ENCODE measurements at places on chromosomes 2 and 18.

DNA sequence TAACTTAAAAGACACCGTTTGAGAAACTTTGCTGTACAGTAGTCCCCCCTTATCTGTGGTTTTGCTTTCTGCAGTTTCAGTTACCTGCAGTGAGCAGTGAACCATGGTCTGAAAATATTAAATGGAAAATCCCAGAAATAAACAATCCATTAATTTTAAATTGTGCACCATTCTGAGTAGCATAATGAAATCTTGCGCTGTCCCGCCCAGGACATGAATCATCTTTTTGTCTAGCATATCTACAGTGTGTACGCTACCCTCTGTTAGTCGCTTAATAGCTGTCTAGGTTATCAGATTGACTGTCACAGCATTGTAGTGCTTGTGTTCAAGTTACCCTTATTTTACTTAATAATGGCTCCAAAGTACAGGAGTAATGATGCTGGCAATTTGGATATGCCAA, 6.1 kb downstream of the ARPC2 start:
- no peak for DNase-seq

GRCh38 chr2:60453872-60454271, 99.6 kb downstream of the BCL11A start:
- DNase-seq, result no peak

DNA sequence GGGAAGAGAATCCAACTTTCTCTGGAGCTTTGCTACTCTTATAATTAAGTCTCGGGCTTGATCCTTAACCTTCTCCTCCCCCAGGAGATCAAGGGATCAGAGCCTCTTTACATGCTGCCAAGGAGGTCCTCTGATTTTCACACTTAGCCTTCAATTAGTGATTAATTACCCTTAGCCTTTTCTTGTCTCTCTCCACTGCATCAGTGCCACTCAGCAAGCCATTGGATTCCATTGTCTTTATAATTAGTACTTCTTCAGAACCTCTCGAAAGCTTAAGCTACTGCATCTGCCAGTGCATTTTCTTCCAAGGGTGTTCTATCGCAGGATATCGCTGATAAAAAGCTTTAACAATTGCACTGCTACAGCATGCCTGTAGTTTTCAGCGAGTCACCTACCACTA, 477.0 kb upstream of the MEIS1 start:
- no peak for DNase-seq

DNA sequence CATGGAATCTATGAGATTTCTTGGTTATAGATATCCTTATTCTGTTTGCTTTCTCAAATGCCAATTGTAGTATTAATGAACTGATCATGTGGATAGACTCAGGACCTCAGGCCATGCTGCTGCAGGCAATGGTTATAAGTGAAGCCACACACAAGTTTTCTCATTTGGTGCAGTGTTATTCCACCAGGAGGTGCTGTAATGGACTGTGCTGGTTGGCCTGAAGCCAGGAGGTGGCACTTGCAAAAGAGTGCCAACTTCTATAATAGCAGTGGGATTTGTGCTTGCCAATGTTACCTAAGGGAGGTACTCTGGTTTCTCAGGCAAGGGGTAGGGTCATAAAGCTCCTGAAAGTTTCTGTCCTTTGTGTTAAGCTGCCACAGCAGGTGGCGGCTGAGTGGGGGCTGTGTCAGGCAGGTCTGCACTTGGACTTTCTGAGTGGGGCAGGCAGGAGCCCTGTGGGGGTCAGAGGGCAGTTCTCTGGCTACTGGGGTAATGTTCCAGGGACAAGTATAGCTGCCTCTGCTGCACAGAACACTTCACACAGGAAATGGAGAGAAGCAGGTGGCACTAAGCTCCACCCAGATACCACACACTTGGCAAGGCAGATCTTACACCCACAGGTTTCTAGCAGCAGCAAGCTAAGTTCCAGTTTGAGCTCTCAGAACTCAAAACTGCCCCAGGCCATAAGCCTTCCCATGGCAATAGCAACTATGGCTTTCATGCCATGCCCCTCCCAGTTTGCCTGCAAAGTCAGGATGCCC, 352.6 kb upstream of the CWC22 start:
- no peak for DNase-seq

GRCh38 chr2:174888646-174889271, 116.4 kb downstream of the CHN1 start:
- DNase-seq, result no peak

DNA sequence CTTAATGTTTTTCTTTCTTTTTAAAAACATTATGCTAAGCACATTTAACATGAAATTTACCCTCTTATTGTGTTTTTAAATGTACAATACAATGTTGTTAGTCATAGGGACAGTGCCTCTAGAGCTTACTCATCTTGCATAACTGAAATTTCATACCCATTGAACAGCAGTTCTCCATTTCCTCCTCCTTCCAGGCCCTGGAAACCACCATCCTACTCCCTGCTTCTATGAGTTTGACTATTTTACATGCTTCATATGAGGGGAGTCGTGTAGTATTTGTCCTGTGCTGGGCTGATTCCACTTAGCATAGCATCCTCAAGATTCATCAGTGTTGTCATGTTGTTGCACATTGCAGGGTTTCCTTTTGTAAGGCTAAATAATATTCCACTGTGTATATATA, 92.6 kb downstream of the SPATS2L start:
- no peak for DNase-seq

DNA sequence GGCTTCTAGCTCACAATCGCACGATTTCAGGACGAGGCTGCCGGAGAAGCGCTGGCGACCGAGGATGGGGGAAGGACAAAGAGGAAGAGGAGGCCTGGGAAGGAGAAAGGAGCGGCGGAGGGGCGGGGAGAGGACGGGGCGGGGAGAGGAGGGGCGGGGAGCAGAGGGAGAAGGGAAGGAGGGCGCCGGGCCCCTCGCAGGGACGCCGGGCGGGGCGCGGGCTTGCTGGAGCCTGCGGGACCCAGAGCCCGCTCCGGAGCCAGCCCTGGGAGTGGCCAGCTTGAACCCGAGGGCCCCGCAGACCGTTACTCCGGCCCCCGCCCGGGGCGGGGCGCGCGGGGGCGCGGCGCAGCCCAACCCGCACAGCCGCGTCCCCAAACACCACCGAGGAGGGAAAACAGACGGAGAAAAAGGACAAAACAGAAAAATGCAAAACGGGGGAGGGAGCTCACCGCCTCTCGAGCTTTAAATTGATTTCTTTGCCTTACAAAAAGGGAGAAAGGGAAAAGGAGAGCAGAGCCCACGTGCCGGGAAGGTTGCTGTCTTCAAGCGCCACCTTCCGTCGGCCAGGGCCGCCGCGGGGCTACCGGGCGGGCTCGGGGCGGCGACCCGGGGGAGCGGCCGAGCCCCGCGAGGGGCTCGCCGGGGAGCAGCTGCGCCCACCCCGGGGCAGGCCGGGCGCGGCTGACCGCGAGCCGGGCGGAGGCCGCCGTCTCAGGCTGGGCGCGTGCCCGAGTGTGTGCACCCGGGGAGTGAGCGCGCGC, 781 bp upstream of the SOX11 start:
- no peak for DNase-seq

- DNase-seq, result peak; percentile 40
These were observed 203.7 kb downstream of the HDAC4 start for GRCh38 chr2:239197146-239197545.

GRCh38 chr2:45712570-45712969, 61.1 kb downstream of the PRKCE start:
- DNase-seq, result no peak

GRCh38 chr18:63155169-63155852, 164.3 kb downstream of the BCL2 start:
- peak; percentile 92 for DNase-seq

DNA sequence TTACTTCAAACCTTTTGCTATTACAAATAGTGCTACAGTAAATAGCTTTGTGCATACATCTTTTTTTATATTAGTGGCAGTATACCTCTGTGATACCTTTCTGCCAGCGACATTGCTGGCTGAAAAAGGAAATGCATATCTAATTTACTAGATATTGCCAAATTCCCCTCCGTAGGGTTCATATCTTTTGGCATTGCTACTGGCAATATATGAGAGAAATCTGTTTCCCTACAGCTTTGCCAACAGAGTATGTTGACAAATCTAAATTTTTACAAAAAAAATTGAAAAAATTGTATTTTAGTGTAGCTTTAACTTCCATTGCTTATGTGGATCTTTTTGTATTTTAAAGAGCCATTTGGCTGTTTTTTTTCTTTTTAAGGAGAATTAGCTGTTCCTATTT, 426.7 kb downstream of the TRIB2 start:
- no peak for DNase-seq

DNA sequence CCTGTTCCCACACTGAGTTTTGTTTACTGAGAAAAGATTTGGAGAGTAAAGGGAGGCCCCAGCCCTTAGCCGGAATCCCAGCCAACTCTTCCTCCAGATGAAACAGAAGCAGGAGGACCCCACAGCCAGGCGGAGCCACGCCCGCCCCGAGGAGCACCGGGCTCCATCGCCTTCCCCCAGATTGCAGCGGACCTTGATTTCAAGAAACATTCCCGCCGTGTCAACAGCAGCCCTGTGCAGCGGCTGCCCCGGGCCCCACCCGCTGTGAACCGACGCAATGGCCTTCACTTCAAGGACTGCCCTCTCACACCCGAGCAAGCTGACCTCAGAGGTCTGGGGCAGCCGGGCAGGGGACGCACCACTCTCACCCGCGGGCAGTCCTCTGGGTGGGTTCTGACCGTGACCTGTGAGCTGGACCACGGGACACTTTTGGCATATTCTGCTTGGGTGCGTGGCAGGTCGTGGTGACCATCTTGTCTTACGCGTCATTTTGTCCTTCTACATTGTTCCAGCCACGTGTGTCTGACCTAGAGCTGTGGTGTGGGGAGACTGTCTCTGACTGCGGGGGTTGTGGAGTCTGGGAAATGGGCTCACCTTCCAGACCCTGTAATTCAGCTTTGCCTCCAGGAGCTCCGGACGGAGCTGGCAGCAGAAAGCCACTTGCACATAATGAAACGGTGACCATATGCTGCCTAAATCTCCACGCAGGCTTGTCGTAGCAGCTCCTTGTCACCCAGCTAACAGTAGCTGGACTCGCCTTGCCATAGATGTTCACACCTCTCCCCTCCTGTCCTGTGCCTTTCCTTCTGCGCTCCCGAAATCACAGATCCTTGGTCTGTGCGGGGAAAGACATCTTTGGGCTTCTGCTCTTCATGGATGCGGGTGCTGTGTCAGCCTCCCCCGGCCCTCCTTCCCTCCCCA, 32.0 kb upstream of the INHBB start:
- DNase-seq, result no peak

GRCh38 chr2:230068016-230068650, 591 bp downstream of the SLC16A14 start:
- DNase-seq, result peak; percentile 84

- no peak for DNase-seq
These were observed 588 bp upstream of the CCDC93 start for GRCh38 chr2:118014492-118014824.
